ENCODE measurements at places on chromosomes 13 and 19.
A peak's percentile ranks its signal among the peaks of the same experiment; 100 is the strongest.

DNA sequence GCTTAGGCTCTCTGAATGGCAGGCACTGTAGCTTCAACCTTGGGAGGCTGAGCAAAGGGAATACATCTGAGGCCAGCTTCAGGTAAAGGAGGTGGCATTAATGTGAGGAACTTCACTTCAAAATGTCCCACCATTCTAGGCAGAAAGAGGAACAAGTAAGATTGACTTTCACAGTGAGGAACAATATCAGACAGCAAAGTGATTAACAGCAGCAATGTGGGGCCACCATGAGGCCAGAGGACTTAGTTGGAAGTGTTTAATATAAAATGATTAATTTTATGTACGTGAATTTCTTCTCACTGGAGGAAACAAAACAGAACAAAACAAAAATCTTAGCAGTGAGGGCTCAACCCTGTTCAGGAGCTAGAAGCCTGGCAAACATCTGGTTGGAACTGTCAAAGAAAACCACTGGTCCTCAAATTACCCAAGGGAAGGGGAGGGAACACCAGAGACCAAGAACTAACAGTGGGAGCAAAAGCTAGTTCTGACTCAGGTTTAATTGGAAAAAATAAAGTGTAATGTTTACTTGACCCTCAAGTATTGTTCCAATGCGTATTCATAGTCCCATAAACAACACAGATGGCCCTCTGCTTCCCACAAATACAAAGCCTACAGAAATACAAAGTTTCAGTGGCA is 43.9 kb upstream of the FRY start:
- DNase-seq, result no peak

- DNase-seq, result no peak
These were observed 24.2 kb downstream of the C2CD4C start for GRCh38 chr19:384799-385169.

GRCh38 chr13:24060993-24061392 is 99.5 kb upstream of the SPATA13 start:
- no peak for DNase-seq

GRCh38 chr19:15584541-15585115 is 30.4 kb upstream of the CYP4F8 start:
- peak; percentile 87 for DNase-seq

- no peak for DNase-seq
These were observed 2.3 kb upstream of the TMEM91 start for GRCh38 chr19:41373993-41374392.

- DNase-seq, result no peak
These were observed 304.6 kb upstream of the MIR17HG start for GRCh38 chr13:91042870-91043269.

- peak; percentile 28 for DNase-seq
These were observed 599 bp upstream of the ARHGEF7 start for GRCh38 chr13:111114362-111115060.
